ENCODE measurements at places on chromosomes 5 and 9. TPM values are rescaled to one million over a fixed set of nuclear protein-coding genes. Genes with fewer than 3 reads are reported as not detected.

The C5orf52 gene
- not detected for total RNA-seq

- no peak for DNase-seq
These were observed 79.6 kb downstream of the PHAX start for GRCh38 chr5:126680191-126680817.

The ADGRD2 gene
- total RNA-seq, result 1.1 TPM

The ENG gene
- 4.2 TPM for total RNA-seq

The KIF4B gene
- 0.08 TPM for total RNA-seq

GRCh38 chr9:121786543-121786948, 135.1 kb downstream of the DAB2IP start:
- DNase-seq, result no peak

The DNAJA1 gene
- total RNA-seq, result 169 TPM
